Stimulated activated CD8-positive, alpha-beta memory T cell treated with anti-CD3 and anti-CD28 coated beads, Interleukin-4, amount 100 ng/mL, for 4 hours (primary cell): ENCODE measurements at places on chromosomes 12 and 14.

DNA sequence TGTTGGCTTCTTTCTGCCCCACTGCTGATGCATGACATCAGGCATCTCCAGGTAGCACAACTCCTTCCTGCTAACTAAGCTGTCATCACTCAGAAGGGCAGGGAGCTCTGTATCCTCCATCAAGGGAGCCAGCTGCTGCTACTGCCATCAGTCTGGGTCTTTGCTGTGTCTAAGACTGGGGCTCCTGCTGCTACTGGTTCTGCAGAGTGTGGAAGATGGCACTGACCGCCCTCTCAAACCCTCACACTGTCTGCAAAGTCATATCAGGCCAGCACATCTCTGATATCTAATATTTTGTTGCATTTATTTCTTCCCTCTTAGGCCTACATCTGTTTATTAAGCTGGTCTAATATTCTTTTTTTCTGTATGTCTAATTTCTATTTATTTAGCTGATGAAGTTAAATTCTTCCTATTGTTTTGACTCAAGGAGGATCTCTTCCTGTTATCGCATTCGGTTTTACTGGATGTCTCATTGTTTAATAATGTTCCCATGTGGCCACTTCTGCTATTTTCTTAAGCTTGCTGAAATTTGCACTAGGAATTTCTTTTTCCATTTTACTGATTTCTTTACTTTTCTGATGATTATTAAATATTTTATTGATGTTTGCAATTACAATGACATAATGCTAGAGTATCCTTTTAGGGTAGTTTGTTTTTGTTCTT lies 7.6 kb upstream of the E2F7 start:
- DNase-seq = no peak

- no peak for DNase-seq
These were observed 50.2 kb downstream of the ZFYVE26 start for GRCh38 chr14:67766035-67766680.

DNA sequence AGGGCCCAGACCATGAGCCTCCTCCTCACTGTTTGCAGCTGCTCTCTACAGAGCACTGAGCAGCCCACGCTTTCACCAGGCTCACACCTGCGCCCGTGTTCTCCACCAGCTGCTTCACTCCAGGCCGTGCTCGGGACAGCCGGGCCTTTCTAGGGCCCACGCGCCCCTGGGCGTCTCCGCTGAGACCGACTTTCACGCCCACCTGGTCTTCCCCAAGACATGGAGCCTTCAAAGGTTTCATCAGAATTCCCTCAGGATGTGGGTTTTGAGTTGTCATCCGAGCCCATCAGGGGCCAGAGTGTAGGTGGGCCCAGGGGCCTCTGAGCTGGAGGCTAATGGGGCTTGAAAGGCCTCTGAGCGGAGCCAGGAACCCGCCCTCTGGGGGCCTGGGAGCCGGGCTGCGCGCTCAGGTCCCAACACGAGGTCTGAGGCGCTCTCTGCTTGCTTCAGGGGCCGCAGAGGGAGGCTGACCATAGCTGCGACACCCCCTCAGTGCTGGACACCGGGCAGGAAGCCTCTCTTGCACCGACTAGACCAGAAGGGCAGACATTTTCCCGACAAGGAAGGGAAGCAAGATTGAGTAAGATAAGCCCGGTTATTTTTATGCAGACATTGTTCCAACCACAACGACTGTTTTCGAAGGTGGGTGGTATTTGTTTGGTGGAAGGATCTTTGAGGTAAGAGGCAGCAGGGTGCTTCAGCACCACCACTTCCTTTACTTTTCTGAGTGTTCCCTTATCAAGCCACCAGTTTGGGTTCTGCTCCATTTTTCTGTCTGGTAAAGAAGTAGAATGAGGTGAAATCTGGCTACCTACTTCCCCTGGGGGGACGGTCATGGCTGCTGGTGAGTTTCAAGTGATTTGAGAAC lies 125.0 kb upstream of the FUT8 start:
- peak; percentile 40 for DNase-seq

GRCh38 chr14:26233118-26233517 lies 364.7 kb downstream of the NOVA1 start:
- no peak for DNase-seq

DNA sequence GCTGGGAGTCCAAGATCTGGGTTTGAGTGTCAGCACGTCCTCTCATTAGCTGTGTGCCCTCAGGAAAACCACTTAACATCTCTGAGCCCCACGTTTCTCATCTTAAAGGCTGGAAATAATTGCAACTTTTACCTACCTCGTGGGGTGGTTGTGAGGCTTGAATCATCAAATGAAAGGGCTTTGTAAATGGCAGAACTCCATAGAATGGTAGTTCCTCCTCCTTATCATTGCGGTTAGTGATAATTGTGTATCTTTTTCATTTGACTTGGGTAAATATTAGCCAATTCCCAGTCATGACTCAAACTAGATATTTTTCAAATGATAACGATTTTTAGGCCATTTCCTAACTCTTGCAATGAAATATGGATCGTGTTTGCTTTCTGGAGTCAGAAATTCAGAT lies 205.5 kb downstream of the CHST11 start:
- DNase-seq = no peak

DNA sequence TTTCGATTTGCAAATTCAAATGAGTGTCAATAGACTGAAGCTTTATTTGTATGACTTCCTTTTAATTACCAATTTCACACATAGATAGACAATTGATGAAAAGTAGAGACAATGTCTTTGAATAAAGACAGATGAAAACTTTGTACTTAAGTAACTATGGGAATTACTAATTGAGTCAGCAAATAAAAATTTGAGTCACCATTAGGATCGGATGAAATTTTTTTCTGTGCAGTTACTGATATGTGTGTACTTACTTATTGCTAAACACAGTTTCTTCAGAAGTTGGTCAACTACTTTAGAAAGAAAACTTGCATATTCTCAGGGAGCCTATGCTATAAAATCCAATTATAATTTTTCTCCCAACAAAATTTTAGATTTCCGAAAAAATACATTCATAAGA lies 224.9 kb upstream of the SLC16A7 start:
- DNase-seq = no peak
